ENCODE measurements at places on chromosomes 12 and 14.

DNA sequence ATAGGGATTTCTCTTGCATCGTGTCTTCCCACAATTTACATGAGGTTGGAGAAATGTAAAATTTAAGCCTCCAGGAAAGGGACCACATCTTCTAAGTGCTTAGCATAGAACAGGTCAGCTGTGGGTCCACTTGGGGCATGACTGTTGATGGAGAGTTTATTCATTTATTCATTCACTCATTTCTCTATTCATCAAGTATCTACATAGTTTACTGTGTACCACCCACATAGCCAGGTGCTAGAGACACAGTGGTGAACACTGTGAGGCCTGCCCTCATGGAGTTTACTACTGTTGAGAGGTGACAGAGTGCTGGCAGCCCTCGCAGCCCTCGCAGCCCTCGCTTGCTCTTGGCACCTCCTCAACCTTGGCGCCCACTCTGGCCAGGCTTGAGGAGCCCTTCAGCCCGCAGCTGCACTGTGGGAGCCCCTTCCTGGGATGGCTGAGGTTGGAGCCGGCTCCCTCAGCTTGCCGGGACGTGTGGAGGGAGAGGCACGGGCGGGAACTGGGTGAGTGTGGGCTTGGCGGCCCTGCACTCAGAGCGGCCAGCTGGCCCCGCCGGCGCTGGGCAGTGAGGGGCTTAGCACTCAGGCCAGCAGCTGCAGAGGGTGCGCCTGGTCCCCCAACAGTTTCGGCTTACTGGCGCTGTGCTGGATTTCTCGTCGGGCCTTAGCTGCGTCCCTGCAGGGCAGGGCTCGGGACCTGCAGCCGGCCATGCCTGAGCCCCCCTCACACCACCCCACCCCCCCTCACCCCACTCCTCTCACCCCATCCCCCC is 1.7 kb upstream of the JPH4 start:
- no peak for DNase-seq

DNA sequence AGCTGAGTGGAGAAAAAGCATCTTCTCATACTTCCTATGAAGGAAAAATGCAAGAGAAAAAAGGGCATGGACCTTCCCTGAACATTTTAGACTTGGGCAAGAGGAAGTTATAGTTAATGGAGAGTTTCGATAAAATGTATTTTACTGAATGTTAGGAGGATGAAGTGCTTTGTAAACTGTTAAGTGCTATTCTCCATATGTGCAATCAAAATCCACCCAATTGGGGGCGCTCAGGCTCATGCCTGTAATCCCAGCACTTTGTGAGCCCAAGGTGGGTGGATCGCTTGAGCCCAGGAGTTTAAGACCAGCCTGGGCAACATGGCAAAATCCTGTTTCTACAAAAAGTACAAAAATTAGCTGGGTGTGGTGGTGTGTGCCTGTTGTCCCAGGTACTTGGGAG is 1.9 kb upstream of the CNPY2 start:
- DNase-seq = no peak

- DNase-seq = no peak
These were observed 10.3 kb upstream of the SERPINA3 start for GRCh38 chr14:94601884-94602391.

DNA sequence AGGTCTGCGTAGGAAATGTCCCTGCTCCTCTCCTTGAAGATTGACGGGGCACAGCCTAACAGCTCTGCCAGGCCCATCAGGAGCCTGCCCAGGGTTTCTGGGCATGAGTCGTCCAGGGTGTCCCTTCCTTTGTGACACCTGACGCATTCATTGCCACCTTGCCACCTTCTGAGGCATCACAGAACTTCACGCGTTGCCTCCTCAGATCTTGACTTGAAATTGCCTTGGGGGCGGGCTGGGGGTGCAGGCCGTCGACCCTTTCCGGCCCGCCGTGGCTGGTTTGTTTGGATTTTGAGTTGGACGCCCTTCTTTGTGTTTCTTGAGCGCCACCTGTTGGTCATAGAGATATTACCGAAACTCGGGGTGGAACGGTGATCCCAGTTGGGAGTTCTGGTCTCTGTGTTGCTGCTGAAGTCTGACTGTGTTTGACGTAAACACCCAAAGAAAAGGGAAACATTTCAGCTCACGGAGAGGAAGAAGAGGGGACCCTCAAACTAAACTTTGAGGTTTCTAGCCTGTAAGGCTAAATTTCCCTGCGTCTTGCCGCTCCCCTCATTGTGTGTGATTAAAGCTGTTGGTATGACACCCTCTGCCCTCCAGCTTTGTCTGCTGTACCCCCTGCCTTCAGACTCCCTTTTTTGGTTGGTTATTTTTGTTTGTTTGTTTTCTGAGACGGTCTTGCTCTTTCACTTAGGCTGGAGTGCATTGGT is 44.6 kb downstream of the MLXIP start:
- peak; percentile 75 for DNase-seq

DNA sequence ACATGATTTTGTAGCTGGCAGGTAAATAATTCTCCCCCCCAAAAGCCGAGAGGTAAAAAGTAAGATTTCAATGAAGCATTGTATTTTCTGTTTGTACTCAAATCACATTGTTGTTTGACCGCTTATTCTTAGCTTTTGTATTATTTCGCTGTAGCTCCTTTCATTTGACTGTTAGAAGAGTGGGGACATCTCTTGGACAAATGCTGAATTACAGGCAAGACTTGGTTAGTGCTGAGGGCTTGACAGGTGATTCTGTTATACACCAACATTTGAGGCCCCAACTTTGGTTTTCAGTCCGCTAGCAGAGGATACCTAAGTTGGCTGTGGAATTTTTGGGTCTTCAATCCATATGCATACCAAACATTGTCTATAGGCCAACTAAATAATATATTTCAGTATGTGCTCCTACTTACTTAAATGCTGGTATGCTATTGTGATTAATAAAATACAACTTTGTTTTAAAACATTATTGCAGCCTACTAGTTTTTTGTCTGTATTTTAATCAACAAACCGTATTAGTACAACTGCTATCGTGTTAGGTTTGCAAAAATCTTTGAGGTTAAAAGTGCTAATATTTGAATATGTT is 102.2 kb downstream of the ERC1 start:
- peak; percentile 65 for DNase-seq

GRCh38 chr14:75016815-75017214 is 14.1 kb downstream of the EIF2B2 start:
- DNase-seq = no peak

- no peak for DNase-seq
These were observed 218.2 kb downstream of the PRKD1 start for GRCh38 chr14:29709490-29709889.

DNA sequence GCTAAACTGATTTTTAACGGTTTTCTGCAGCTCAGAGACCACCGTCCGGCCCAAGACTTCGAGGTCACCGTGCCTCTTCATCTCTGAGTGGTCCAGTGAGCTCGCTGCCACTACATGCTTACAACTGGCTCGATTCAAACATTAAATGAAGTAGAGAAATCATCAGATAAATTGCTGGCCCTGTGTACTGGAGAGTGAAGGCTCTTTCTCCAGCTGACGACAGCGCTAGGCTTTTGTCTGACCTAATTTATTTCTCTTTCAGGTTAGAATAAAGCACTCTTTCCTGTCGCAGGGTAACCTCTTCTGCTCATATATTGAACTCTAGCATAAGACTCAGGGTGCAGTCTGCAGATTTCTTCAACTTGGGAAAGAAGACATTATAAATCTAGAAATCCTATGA is 6.4 kb downstream of the BCL11B start:
- peak; percentile 60 for DNase-seq

GRCh38 chr12:19872621-19873540 is 433.6 kb downstream of the AEBP2 start:
- no peak for DNase-seq

DNA sequence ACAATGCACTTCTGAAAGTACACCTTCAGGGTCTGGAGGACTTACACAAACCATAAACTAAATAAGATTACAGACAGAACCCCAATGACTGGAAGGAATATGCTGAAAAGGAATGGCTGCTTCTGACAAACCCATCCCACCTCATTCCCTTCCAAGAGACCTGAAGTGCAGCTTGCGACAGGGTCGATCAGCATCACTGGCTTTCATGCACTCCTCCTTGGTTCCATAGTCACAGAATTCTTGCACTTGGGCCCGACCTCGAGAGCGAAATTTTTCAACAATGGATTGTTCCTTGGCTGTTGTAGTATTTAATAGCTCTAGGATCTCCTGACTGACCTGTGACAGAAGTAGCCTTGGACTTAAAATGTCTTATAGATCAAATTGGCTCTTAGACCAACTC is 9.6 kb downstream of the METTL3 start:
- no peak for DNase-seq

- no peak for DNase-seq
These were observed 22.4 kb upstream of the SERPINA6 start for GRCh38 chr14:94345344-94346064.

DNA sequence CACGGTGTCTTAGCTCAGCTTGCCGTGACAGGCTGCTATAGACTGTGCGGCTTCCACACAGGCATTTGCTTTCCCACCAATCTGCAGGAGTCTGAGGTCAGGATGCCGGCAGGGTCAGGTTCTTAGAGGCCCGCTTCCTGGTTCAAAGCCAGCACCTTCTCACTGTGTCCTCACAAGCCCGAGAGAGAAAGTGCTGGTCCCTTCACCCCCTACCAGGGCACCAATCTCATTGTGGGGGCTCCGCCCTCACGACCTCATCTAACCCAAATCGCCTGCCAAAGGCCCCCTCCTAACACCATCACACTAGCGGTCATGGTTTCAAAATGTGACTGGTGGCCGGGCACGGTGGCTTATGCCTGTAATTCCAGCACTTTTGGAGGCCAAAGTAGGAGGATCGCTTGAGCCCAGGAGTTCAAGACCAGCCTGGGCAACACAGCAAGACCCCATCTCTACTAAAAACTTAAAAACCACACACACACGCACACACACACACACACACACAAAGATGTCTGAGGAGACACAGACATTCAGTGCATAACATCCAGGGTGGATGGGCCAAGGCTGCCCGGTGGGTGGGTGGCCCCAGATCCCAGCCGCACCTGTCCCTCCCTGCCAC is 26.8 kb downstream of the MMP17 start:
- no peak for DNase-seq

DNA sequence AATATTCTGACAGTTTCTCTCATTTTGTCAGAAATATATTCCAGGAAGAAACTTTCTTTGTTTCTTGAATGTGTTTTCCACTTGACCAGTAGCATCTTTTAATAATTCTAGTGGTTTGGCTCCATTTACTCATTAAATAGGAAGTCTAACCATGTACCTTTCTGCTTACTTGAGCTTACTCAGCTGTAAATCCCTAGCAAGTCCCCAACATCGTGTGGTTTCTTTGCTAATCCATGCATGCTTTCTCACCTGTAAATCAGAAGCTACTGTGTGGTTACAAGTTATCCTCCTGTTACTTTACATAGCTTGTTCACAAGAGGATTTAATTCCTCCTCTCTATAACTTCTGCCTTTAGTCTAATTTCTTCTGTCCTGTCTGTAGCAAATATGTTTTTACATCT is 227.7 kb downstream of the FSCB start:
- DNase-seq = no peak

DNA sequence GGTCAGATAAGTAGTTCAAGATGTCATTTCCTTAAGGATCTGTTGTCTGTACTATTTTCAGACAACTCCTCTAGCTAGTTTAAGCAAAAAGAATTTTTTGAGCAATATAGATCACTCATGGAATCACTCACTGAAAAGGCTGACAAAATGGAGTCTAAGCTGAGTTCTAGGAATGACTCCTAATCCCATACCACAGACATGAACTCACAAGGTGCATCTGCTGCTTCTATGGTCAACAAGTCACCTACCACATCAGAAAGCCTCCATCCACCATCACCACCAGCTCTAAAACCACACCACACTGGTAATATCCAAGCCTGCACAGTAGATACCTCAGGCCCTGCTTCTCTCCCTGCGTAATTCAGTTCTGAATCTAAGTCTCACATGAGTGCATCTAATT is 33.0 kb downstream of the PWP1 start:
- DNase-seq = no peak

- no peak for DNase-seq
These were observed 15.8 kb downstream of the TMEM233 start for GRCh38 chr12:119609358-119609757.

- DNase-seq = no peak
These were observed 39.1 kb downstream of the FGD6 start for GRCh38 chr12:95178136-95178535.

DNA sequence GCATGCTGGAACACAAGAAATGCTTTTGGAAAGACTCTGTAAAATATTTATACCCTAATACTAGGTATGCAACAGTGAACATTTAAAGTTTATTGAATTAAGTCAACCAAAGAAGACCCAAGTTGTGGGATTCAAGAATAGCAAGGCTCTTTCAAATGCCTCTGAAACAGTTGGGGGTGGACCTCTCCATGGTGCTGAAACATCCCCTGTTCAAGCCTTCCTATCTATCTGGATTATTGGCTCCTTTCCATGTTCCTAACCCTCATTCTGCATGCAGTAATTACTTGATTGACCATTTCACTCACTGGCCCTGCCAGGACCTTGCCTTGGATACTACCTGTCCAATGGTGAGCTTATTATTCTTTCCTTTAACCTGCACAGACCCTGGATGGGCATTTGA is 349.7 kb downstream of the NRXN3 start:
- no peak for DNase-seq

DNA sequence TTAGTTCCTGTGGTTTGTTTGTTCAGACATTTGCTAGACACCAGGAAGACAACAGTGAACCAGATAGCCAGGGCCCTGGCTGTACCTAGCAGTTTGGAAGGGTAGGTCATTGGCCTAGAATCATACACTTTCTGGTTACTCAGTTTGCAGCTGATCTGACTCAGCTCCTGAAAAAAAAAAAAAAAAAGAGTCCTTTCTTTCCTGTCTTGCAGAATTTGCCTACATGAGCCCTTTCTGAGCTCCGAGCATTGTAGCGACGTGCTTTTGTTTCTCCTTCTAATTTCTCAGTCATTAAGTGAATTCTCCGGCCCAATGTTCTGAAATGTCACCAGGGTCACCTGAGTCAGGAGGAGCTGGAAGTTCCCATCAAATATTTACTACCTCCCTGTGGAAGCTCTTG is 2.4 kb downstream of the CABP1 start:
- no peak for DNase-seq

GRCh38 chr14:40119321-40119720 is 687.1 kb upstream of the FBXO33 start:
- DNase-seq = no peak

GRCh38 chr12:99253068-99253467 is 394.5 kb upstream of the GARIN6 start:
- DNase-seq = no peak

GRCh38 chr12:47876440-47876960 is 28.3 kb downstream of the VDR start:
- no peak for DNase-seq

GRCh38 chr14:68884031-68885030 is 91.5 kb upstream of the ZFP36L1 start:
- DNase-seq = no peak

DNA sequence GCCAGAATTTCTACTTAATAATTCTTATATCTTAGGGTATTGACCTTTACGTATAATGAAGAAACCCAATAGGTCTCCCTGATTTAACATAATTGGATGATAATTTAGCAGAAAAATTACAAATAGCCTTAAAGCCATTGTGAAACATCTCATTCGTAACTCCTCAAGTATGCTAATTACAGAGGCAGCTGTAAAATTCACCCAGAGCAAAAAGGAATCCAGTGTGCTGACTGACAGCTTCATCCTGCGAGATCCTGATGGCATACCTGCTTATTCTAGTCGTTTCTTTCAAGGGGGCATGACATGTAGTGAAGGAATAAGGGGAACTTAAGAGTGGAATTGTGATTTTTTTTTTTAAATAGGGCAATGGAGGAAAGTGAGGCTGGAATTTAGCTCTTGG is 291.5 kb downstream of the FUT8 start:
- no peak for DNase-seq

- DNase-seq = no peak
These were observed 22.3 kb downstream of the RPGRIP1 start for GRCh38 chr14:21302013-21302835.
